ENCODE measurements at places on chromosomes 11 and 22.

DNA sequence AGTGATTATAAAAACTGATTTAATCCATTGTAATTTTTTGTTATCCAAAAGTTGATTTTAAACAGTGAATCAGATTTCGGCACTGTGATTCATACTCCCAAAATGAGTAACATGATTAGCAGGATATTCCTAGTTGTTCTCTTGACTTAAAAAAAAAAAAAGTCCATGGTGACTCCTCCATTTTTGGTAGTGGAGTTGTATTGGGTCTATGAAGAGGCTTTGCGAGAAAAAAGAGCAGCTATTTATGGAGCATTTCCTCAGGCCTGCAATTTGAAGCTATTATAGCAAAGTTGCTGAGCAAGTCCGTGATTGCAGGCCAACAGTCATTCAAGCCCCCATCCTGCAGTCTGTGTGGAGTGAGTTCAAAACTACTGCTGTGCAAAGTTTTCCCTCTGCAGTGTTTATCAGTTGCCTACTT lies 28.8 kb downstream of the YAP1 start:
- H3K4me3 ChIP-seq, result no peak overlapping the region
- H3K4me1 ChIP-seq, result no peaks in the 10 kb centered on the region
- DNase-seq, result no peak
- H3K27ac ChIP-seq, result no peak overlapping the region

- H3K4me1 ChIP-seq, result peaks cover 14% of the 10 kb centered on the region
- no peak overlapping the region for H3K27ac ChIP-seq
- DNase-seq, result no peak
- no peaks in the 10 kb centered on the region for H3K27me3 ChIP-seq
- no peak overlapping the region for H3K4me3 ChIP-seq
Observed at GRCh38 chr11:20421946-20422345, 34.4 kb downstream of the PRMT3 start.

- H3K4me1 ChIP-seq, result peaks cover 30% of the 10 kb centered on the region
- H3K4me3 ChIP-seq, result no peak overlapping the region
- H3K27ac ChIP-seq, result peak overlapping the region; percentile 62
- H3K27me3 ChIP-seq, result no peaks in the 10 kb centered on the region
Observed at GRCh38 chr22:46815559-46815895, 53.1 kb downstream of the TBC1D22A start.

DNA sequence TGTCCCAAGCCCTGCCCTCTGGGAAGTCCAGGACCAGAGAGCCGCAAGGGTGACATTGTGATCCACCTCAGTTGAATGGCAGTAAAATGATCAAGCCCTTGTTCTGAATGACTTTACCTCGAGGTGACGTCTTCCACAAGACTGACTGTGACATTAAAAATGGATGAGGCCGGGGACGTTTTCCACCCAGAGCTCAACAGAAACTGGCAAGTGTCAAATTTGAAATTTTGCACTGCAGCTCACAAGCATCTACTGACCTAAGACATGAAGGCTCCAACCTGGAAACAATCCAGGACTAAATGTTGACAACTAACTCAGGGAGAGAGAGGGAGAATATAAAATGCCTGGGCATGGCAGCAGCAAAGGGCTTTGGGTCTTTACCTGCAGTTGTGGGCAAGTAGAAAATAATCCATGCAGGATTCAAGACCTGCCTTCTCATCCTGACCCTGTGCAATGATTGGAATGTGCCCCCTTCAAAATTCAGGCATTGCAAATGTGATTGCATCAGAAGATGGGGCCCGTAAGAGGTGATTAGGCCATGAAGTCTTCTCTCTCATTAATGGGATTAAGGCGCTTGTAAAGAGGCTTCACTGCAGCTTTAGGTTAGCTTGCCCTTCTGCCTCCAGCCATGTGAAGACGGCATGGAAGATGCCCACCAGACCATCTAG lies 33.6 kb upstream of the CLMP start:
- peaks cover 6% of the 10 kb centered on the region for H3K36me3 ChIP-seq
- peaks cover 14% of the 10 kb centered on the region for H3K4me1 ChIP-seq
- H3K27me3 ChIP-seq, result peaks cover 50% of the 10 kb centered on the region
- H3K27ac ChIP-seq, result no peak overlapping the region

DNA sequence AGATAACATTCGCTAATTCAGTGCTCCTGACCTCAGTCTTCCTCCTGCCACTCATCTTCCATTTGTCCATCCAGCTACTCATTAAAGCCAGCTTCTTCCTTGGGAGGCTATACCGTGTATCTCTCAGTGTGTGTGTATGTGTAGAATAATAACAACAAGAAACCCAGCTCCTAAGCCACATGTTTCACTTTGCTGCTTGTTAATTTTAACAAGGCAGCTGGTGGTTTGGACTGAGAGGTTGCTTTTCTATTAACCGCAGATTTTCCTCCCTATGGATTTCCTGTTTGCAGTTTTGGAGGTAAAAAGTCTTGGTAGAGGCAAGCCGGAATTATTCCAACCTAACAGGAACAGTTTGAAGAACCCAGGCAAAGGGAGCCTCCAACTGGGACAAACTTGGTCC lies 165.0 kb downstream of the ADAMTS15 start:
- no peaks in the 10 kb centered on the region for H3K4me1 ChIP-seq
- H3K36me3 ChIP-seq, result no peaks in the 10 kb centered on the region
- no peak overlapping the region for H3K4me3 ChIP-seq
- no peak overlapping the region for H3K27ac ChIP-seq

GRCh38 chr11:118612378-118612777 lies 5.0 kb downstream of the PHLDB1 start:
- H3K27ac ChIP-seq, result no peak overlapping the region
- H3K4me1 ChIP-seq, result peaks cover 23% of the 10 kb centered on the region
- H3K36me3 ChIP-seq, result peaks cover 3% of the 10 kb centered on the region
- no peak for DNase-seq

- H3K4me1 ChIP-seq, result peaks cover 6% of the 10 kb centered on the region
- no peak within 1 kb of the TSS for H3K27ac ChIP-seq
- peak; percentile 9 for DNase-seq
- H3K36me3 ChIP-seq, result no peaks in the 10 kb centered on the region
- peak within 1 kb of the TSS; percentile 54 for H3K4me3 ChIP-seq
Observed at GRCh38 chr11:134412203-134413042, at the start of gene B3GAT1. TSS of gene B3GAT1 (minus strand) at chr11:134412242. CDS start at chr11:134387659, 24,583 bp downstream.

DNA sequence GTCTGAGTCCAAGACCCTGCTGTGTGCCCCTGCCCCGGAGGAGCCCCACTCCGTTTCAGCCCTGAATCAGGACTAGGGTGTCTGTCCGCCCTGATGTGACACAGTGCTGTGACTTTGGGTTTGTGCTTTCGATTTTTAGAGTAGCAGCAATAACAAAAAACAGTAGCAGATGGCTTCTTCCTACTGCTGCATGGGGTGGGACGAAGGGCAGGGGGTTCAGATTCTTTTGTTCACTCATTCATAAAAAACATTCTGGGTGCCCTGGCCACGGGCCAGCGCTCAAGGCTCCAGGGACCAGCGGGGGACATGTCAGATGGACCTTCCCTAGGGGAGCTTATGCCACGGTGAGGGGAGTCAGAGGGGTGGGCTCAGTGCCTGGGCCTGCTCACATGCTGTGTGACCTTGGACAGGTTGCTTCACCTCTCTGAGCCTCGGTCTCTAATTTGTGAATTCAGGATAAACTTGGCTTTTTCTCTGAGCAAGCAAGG lies 24.6 kb upstream of the PRR5 start:
- no peak overlapping the region for H3K27ac ChIP-seq
- peaks cover 11% of the 10 kb centered on the region for H3K27me3 ChIP-seq
- no peaks in the 10 kb centered on the region for H3K36me3 ChIP-seq
- H3K4me1 ChIP-seq, result peaks cover 13% of the 10 kb centered on the region
